H7 (cell line): ENCODE measurements at places on chromosomes 1 and 21. TPM values are rescaled to one million over a fixed set of nuclear protein-coding genes. Genes with fewer than 3 reads are reported as not detected.

DNA sequence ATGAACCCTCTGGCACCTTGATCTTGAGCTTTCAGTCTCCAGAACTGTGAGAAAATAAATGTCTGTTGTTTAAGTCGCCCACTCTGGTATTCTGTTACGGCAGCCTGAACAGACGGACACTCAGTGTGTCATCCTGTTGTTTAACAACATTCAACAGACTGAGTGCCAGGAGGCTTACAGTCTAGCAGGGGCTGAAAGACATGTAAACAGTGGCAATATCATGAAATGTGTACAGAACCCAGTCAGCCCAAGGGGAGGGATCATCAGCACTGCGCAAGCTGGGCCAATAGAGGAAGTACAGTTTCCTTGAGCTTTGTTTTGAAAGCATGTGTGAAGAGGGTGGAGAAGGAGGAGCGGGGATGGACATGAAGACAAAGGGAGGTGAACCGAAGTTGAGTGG lies 13.6 kb downstream of the DIP2A start:
- DNase-seq: no peak

DNA sequence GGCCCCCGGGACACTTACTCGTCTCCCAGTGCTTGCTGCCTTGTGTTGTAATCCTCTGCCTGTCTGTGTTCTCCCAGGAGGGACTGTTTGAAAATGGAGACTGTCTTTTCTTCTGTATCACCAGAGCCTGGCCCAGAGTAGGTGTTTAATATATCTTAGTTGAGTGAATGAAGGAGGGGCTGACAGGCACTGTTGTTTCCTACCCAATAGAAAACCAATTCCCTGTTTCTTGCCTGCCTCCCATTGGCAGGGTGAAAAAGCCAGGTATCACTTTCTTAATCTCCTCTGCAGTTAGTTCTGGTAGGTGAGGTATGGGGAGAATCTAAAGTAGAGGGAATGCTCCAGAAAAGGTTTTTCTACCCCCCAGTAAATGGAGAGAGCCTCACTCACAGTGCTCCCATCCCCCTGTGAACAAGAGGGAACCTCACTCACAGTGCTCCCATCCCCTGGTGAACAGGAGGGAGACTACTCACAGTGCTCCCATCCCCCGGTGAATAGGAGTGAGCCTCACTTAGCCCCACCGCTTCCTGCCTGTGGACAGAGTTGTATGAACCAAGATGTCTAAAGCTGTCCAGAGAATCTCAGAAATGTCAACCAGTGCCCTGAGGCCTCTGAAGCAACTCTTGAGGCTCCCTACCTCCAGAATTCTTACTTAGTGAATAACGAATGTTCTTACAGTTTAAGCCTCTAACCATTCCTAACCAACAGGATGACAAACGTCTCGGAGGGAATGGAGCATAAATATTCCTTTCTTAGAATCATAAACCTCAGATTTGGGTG lies at the start of gene GJA5:
Gene GJA5, minus strand, starts transcription at position 122 of the 780 bp plus-strand sequence. CDS start 1,364 bp downstream, outside the sequence.
- DNase-seq: no peak

- no peak for DNase-seq
Observed at GRCh38 chr1:65267271-65267670, 42.1 kb upstream of the DNAJC6 start.

The CRB1 gene
- not detected in 2 replicates for total RNA-seq

GRCh38 chr1:25684216-25684965 lies 67.8 kb downstream of the MAN1C1 start:
- DNase-seq: no peak

The CFHR2 gene
- total RNA-seq: not detected in 2 replicates

- DNase-seq: no peak
Observed at GRCh38 chr1:225814381-225814780, 4.5 kb downstream of the EPHX1 start.

The ACTL8 gene
- total RNA-seq: 0.97 and 1.4 TPM in 2 replicates

The VSIG8 gene
- not detected in 2 replicates for total RNA-seq

GRCh38 chr1:69929308-69930057 lies 275.9 kb downstream of the LRRC40 start:
- no peak for DNase-seq

DNA sequence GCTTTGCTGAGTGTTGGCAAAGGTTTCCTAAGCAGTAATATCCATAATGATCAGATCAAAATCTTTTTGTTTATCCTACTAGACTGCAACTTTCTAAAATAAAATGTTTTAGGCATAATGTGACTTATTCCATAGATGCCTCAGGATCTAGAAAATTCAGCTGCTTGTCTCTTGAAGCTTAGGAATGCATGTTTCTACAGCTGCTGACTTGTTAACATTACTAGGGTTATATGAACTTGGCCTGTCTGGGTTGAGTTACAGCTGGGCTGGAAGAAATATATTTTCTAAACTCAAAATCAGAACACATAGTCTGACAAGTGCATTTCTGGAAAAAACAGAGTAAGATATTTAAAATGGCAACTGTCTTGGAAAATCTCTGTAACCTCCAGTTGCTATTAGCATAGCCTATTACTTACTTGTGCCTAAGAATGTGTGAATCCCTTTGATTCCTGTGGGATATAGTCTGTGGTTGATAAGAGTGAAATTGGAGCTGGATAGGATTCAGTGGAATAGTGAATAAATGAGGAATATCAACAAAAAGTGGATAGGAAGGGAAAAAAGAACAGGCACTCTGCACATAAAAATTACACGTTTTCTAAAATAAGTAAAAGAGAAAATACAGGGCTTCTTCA lies 61.2 kb downstream of the RGS4 start:
- no peak for DNase-seq

- no peak for DNase-seq
Observed at GRCh38 chr21:25331286-25331685, 276.0 kb downstream of the MRPL39 start.

- no peak for DNase-seq
Observed at GRCh38 chr1:214198571-214198970, 82.4 kb upstream of the SMYD2 start.

GRCh38 chr1:245261786-245262185 lies 107.0 kb downstream of the KIF26B start:
- no peak for DNase-seq

- DNase-seq: peak; percentile 21
Observed at GRCh38 chr1:21149855-21150432, 26.8 kb downstream of the EIF4G3 start.

The FMO5 gene
- total RNA-seq: 5.0 and 6.3 TPM in 2 replicates

The CD84 gene
- total RNA-seq: not detected in 2 replicates

DNA sequence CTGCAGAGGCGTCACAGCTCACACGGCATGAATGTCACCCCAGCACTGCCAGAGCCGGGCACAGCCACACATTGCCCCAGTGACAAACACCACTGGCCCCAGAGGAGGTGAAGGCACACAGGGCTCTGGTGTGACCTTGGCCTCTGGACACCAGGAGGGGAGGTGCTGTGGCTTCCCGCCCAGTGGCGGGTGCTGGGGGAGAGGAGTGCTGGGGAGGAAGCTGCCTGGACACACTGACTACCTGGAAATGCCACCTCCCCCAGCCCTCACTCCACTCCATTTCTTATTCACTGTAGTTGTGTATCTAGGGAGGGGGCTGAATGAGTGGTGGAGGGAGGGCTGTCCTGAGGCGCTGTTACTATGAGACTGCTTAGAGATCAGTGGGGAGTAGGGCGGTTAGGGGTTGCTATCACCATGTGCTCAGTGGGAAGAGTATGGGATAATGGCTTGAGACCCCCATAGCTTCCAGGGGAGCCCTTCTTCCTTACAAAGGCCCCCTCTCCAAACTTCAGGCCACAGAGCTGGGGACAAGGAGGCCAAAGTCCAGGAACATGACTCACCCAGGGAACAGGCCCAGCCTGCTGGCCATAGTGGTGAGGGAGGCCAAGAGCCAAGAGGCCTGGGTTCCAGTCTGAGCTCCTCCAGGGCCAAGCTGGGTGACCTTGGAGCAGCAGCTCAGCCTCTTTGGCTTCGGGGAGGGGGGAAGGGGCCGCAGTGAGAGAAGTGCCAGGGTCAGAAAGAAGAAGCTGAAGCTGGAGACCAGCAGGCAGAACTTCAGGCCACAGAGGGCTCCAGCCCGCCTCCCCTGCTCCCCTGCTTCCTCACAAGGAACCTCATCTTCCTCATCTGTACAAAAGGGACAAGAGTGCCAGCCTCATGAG lies 40.1 kb downstream of the AHDC1 start:
- peak; percentile 69 for DNase-seq

GRCh38 chr1:161910604-161911003 lies 113.1 kb downstream of the OLFML2B start:
- DNase-seq: no peak

The IGSF8 gene
- 89.5 and 92.6 TPM in 2 replicates for total RNA-seq

GRCh38 chr1:88753506-88753905 lies 69.4 kb downstream of the PKN2 start:
- no peak for DNase-seq

The TMIGD3 gene
- 0.17 TPM in 1 of 2 replicates, not detected in the other for total RNA-seq
